ENCODE measurements at places on chromosomes 16 and 17.

DNA sequence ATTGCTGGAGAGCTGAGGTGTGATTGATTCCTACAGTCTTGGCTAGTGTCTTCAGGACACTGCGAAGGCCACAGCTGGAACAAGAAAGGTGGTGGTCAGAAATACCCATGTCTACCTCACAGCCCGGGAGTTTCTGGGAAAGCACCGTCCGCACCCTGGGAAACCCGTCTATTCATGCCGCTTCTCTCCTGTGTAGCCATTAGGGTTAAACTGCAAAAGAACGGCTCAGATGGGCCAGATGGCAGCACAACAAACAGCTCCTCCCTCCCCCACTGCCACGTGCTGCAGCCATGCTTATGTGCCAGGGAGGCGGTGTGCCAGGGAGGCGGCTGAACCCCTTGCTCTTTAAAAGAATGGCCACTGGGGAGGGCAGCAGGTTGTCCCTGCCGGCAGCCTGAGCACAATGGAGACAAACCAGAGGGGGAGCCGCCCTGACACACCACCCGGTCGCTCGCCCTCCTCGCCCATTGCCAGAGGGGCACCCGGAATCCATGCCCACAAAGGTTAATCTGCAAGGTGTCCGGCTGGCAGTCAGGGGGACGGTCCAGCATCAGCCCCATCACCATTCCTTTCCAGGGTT lies 65.2 kb downstream of the CYTH1 start:
- no peak for DNase-seq

GRCh38 chr17:19979917-19980770 lies 2.5 kb upstream of the AKAP10 start:
- DNase-seq = no peak

DNA sequence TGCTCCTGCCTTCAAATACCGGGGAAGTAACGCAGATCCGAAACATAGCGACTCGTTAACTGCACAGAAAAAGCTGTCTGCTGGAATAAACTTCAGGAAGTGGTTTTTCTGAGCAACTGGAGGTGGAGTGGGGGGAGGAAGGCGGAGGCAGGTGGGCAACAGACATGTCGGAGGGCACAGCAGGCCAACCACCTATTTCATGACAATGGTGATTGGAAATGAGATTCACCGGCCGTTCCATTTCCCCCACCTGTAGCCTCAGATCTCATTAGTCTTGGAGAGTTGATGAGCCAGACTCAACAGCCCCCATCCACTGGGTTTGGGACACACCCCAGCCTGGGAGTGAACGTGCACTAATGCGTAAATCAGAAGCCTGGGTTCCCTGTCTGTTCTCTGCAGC lies 7.7 kb upstream of the PECAM1 start:
- no peak for DNase-seq

- no peak for DNase-seq
Measured at GRCh38 chr16:2205967-2206313, 686 bp downstream of the MLST8 start.

GRCh38 chr16:31086629-31086906 lies 2.2 kb downstream of the PRSS53 start:
- no peak for DNase-seq

- DNase-seq = no peak
Measured at GRCh38 chr17:2214047-2214928, 89.3 kb downstream of the SMG6 start.

- no peak for DNase-seq
Measured at GRCh38 chr17:78488867-78489634, 88.1 kb downstream of the DNAH17 start.

- no peak for DNase-seq
Measured at GRCh38 chr17:53273126-53273525, 549.6 kb upstream of the KIF2B start.

DNA sequence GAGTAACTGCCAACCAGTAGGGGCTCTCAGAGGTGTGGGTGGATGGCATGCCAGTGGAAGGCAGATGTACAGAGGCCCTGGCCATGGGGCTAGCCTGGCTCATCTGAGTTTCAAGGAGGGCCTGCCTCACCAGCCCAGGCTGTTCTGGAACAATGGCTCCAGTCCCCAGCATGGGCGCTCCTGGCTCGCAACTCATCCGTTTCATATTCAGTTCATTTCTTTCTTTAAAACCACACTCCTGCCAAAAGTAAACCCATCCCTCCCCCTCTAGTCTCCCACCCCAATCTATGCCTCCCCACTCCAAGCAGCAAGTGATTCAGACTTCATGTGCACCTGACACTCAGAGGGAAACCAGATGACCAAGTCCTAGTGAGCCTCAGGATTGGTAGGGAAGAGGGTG lies 2.4 kb downstream of the CCL13 start:
- DNase-seq = no peak

DNA sequence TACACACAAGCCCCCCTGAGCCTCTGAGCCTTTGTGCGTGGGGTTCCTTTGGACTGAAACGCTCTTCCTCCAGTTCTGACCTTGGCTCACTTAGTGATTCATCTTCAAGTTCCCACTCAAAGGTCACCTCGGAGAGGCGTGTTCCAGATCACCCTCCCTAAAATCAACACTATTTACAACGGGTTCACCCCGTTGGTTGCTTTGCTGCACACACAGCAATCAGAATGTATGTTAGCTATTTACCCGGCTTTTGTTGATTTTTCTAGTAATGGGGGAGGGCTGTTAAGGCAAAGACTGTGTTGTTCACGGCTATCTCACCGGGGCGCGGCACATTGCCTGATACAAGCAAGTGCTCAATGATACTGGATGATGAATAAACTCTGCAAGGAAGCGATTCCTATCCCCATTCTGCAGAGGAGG lies 977 bp downstream of the NAGPA start:
- no peak for DNase-seq

GRCh38 chr16:70649300-70649699 lies 2.9 kb downstream of the IL34 start:
- no peak for DNase-seq

- no peak for DNase-seq
Measured at GRCh38 chr17:77503916-77504651, 363.3 kb downstream of the SEC14L1 start.

DNA sequence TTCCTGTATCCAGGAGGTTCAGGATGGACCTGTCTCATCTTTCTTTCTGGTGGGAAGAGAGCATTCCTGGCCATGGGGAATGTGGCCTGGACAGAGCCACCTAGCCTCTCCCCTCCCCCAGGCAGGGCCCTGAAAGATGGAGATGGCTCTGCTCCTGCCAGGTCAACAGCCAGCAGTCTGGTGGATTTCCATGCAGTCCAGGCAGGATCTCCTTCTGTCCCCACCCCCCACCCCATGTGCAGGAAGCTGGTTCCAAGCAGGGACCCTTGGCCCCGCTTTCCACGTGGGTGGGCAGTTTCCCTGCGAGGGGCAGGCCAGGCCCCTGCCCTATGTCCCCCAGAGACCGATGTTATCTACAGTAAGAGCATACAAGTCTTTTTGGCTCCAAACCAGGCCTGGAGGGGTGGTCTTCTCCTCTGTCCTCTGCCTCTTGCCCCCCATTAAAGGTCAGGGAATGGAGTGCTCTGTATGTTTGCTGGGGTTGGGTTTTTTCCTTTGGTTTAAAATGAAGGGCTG lies 240.5 kb downstream of the SEC14L1 start:
- DNase-seq = no peak

DNA sequence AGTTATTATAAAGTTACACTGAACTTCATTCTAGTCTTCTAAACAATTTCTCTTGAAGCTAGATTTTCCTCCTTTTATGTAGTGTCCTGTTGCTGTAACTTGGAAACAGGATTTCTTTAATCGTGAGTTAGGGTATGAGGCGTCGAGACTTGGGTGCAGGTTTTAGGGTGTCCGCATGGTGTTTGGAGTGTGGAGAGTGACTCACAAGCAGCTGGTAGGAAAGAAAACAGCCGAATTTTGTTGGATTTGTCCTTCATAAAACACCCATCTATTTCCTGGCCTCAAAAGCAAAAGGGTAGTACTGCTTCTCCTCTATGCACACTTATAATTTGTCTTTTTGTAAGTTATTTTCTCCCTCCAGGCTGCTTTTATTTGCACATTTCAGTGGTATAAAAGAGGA lies 1.6 kb downstream of the RPTOR start:
- no peak for DNase-seq

DNA sequence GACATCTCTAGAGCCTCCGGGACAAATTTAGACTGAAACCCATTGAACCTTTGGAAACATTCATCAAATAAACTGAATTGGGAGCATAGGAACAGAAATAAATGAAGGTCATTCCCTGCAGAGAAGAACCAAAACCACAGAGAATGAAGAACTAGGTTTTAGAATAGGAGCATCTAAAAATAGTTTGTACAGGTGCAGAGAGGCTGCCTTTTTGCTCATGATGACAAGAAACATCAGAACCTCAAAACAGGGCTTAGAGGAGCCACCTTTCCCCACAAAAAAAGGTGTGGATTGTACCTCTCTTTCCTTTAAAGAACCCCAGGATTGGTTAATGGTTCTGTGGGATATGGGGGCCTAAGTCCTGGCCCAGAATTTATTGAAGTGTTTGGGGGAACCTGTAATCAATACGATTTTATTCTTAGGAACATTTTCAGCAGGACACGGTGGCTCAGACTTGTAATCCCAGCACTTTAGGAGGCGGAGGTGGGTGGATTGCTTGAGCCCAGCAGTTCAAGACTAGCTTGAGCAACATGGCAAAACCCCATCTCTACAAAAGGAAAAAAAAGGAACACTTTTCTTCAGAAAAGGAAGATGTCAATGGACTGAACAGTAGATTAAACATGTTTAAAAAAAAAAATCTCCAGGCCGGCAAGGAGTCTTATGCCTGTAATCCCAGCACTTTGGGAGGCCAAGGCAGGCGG lies 37.7 kb upstream of the SLC47A1 start:
- no peak for DNase-seq

GRCh38 chr16:7605812-7606211 lies 273.2 kb downstream of the RBFOX1 start:
- DNase-seq = no peak

DNA sequence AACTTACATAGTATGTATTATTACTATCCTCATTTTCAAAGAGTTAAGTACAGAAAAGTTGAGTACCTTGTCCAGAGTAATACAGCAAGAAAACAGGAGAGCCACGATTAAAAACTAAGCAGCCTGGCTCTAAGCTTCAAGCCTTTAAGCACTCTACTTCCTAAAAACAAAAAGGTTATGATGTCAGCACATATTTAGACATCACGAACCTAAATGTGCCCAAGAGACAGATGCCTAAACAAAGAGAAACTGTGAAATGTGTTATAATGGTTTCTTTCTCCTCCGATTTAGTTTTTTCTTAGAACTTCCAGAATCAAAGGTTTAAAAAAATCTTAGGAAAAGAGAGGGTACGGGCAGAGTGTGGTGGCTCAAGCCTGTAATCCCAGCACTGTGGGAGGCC lies 151.0 kb downstream of the VPS53 start:
- DNase-seq = no peak

DNA sequence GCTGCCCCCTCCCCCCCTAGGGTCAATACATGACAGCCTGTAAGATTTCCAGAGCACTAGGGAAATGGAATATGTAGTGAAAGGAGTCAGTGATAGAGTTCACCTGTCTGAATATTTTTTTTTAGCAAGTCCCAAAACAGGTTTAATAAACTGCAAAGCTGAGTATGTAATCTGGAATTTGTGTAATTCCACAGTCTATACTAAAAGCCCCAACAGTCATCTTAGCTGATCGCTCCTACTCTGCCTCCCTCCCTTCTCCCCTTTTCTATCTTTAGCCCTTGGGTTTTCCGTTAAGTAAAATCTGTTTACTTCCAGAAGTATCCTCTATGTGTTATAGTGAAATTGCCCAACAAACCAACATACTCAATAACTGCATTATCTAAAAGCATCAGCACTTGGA lies 3.5 kb downstream of the CDH13 start:
- no peak for DNase-seq

DNA sequence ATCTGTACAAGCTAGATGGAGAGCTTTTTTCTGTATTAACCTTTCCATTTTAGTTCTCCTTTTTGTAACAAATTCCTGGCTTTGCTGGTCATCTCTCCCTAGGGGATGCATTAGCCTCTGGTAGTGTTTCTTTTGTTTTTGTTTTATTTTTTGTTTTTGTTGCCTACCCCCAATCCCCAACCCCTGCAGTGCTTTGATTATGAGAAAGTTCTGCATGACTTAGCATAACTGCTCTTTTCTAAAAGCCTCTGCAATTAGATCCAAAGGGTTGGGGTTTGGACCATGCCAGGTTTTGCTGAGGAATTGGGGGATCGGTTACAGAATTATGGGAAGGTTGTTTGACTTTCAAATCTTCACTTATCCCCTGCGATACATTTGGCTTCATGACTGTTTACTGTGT lies 98.2 kb downstream of the ADAMTS18 start:
- DNase-seq = no peak

DNA sequence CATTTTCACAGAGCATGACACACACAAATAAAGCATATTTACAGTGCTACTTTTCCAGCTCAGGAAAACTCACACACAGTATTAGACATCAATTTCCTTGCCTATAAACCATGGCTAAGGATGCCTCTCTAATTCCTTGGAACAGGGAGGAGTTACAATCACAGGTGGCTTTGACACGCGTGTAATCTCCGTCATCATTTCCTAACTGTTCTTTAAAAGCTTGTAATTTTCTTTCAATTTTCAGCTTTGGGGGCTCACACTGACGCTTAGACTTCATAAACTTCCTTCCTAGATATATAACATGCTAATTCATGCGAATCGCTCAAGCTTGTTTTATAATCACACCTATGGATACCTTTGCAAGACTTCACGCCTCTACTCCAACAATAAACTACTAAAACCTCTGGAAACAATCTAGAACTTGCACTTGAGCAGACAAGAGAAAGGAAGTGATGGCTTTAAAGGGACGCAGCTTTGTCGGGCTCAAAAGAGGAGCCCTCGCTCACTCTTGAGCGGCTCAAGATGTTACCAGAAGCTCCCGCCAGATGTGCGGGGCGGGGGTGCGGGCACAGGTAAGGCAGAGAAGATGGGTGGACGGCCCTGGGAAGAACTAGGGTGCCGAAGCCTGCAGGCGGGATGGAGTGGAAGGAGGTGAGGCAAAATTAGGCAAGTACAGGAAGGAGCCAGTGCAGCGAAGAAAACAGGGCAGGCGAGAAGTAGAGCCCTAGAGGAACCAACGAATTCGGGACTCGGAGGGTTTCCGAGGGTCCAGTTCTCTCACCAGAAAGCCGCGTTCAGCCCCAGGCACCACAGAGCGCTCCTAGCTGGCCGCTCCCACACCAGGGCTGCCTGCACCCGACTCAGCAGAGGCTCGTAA lies 631 bp downstream of the RETREG3 start:
- DNase-seq = no peak
